Activated CD8-positive, alpha-beta memory T cell treated with anti-CD3 and anti-CD28 coated beads for 4 hours (primary cell): ENCODE measurements at places on chromosomes 16 and 17.

DNA sequence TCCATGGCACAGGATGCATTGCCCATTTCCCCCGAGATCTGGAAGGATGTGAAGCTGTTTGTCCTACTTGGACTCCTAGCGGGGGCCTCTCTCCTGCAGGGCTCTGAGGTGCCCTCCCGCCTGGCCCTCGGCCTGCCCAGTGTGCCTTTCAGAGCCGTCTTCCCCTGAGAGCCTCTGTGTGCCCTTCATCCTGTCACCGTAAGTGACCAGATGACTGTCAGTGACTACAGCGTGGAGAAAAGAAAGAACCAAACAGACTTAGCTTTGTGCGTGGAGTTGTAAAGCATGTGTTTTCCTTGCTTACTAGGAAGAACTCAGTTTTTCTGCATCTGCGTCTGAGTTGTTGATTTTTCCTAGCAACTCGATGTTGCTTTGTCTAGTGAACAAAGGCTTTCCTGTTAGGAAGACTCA lies 56.1 kb downstream of the BANP start:
- no peak for DNase-seq

GRCh38 chr17:78037280-78037679 lies 78.8 kb downstream of the TNRC6C start:
- DNase-seq: no peak

GRCh38 chr16:69867784-69868560 lies 83.2 kb upstream of the CLEC18A start:
- DNase-seq: no peak

- no peak for DNase-seq
Observed at GRCh38 chr16:3235856-3236669, 1.1 kb upstream of the ZNF200 start.

DNA sequence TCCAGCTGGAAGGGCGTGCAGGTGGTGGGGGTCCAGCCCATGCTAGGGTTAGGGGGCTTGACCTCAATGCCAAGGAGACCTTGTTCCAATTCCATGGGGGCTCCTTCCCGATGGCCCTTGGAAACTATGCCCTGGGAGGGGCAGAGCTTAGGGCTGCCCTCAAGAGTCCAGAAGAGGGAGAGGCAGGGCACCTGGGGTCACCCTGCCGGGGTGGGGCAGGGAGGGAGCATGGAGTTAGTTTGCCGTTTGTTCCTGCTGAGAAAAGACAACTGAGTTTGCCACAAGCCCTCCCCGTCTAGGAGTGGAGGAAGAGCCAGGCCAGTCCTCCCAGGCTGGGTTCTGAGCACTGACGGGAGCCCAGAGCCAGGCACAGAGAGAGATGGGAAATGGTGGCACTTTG lies 21.4 kb downstream of the MMP15 start:
- DNase-seq: no peak

DNA sequence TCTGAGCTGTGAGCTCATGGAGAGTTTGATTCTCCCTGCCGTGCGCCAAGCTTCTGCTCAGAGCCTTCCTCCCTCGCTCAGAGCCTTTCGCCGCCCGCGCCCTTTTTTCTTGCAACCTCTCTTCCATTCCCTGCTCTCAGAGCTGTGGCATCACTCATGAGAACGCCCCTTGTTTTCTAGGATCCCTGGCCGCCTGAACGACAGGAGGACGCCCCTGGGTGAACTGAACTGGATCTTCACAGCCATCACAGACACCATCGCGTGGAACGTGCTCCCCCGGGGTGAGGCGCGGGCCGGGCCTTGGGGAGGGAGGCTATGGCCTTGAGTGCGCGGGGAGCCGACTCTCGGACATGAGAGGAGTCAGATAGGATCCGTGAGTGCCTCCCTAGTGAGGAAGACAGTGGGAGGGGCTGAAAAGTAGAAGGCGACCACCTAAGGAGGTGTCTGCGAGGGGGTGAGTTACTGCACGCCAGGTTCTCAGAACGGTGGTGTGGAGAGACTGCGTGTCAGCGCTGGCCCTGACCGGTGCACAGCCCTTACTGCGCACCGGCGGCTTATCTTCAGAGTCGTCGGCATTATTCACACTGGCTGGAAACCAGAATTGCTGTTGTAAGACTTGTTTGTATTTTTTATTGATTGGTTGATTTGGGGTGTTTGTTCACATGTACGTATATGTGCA lies 169.5 kb upstream of the CHMP6 start:
- no peak for DNase-seq

DNA sequence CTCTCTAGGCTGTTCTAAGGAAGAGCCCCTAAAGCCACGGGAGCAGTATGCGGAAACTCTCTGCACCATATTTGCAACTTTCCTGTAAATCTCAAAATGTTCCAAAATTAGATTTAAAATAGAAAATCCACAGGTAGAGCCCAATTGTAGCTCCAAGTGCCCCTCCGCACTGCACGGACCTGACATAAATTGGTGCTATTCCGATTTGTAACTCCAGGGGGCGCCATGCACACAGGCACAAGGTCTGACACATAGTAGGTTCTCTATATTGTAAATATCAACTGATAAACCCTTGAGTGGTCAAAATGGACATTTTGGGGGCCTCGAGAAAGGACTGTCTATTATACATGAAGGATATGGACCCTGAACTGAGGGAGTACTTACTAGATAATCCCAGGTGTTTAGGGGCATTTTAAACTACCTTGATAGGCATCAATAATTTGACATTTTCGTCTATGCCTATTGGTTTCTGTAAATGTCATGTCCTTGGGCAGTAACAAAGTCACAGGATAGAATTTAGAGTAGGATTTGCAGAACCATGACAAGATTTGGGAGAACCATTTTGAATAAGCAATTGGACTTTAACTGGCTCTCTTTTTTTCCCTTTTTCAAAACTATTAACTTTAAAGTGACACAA lies 36.6 kb upstream of the TMEM132E start:
- DNase-seq: peak; percentile 13

- DNase-seq: no peak
Observed at GRCh38 chr17:28404007-28404406, 2.0 kb downstream of the SLC46A1 start.

DNA sequence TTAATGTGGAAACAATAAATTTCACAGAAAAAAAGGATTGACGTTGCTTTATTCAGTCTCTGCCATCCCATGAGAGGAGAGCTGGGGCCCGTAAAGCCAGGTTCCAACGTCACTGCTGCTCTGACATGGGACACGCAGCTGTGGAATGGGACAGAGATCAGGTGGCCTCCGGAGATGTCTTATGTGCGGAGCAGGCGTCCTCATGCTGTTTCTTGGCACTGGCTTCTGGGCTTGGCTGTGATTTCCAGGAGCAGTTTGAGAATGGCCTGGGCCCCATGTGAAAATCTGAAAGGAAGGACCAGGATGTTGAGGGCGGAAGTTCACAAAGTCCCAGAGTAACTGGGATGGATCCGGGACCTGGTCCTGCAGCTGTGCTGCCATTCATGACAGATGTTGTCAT lies 32.4 kb downstream of the NDEL1 start:
- no peak for DNase-seq

DNA sequence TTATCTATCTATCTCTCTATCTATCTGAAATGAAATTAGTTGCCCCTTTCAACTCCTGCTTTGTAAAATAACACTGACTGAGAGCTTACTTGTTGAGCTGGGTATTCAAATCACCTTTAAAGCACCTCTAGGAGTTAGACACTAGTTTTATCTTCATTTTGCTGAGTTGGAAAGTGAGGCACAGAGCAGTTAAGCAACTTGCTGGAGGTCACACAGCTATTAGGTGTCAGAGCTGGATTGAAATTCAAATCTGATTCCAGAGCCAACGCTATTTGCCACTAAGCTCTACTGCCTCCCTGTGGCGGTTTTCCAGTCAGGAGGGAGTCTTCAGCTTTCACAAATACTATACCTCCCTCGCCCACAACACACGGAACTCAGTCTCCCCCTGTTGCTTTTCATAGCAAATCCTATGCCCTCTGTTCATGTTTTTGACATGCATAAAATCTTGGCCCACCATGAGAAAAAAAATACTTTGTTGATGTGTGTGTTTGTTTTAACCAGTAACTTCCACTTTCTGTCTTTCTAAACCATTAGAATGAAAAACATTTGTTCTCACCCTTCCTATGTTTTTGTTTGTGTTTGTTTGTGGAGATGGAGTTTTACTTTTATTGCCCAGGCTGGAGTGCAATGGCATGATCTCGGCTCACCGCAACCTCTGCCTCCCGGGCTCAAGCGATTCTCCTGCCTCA lies 74.8 kb upstream of the SMURF2 start:
- no peak for DNase-seq

DNA sequence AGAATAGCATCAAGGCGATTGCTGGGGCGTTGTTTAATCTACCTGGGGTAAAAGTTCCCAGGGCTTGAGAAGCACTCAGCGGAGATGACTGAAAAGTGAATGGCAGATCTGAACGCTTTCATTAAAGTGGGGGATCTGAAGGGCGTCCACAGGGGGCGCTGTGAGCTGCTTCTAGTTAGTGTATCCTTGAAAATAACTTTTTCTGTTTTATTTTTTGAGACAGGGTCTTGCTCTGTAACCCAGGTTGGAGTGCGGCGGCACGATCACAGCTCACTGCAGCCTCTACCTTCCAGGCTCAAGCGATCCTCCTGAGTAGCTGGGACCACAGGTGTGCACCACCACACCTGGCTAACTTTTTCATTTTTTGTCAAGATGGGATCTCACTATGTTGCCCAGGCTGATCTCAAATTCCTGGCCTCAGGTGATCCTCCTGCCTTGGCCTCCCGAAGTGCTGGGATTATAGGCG lies 360.4 kb downstream of the SEC14L1 start:
- DNase-seq: no peak

GRCh38 chr17:78781104-78781892 lies 775 bp downstream of the CYTH1 start:
- no peak for DNase-seq

- DNase-seq: no peak
Observed at GRCh38 chr16:23611936-23612335, 15.8 kb upstream of the NDUFAB1 start.

GRCh38 chr17:82424863-82425159 lies 6.4 kb upstream of the OGFOD3 start:
- no peak for DNase-seq

- DNase-seq: no peak
Observed at GRCh38 chr17:60960398-60961065, 282.9 kb downstream of the BCAS3 start.

- no peak for DNase-seq
Observed at GRCh38 chr17:68849673-68850610, 105.2 kb downstream of the ABCA8 start.

DNA sequence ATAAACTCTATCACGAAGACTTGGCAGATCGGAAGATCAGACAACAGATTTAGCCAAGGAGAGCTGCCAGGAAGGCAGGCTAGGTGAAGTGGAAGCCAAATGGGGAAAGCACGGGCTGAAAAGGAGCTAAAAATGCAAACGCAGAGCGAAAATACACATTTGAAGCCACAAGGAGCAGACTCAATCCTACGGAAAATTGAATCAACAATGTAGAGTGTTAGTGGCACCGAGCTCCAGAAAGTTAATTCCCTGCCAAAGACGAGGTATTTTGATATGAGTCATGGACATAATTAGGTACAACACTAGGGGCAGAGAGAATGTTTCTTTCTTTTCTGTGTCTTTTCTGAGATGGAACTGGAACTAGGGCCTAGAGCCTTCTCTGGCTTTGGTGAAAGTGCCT lies 20.7 kb downstream of the GSG1L start:
- no peak for DNase-seq

- DNase-seq: no peak
Observed at GRCh38 chr16:49696414-49697101, 159.4 kb downstream of the ZNF423 start.

DNA sequence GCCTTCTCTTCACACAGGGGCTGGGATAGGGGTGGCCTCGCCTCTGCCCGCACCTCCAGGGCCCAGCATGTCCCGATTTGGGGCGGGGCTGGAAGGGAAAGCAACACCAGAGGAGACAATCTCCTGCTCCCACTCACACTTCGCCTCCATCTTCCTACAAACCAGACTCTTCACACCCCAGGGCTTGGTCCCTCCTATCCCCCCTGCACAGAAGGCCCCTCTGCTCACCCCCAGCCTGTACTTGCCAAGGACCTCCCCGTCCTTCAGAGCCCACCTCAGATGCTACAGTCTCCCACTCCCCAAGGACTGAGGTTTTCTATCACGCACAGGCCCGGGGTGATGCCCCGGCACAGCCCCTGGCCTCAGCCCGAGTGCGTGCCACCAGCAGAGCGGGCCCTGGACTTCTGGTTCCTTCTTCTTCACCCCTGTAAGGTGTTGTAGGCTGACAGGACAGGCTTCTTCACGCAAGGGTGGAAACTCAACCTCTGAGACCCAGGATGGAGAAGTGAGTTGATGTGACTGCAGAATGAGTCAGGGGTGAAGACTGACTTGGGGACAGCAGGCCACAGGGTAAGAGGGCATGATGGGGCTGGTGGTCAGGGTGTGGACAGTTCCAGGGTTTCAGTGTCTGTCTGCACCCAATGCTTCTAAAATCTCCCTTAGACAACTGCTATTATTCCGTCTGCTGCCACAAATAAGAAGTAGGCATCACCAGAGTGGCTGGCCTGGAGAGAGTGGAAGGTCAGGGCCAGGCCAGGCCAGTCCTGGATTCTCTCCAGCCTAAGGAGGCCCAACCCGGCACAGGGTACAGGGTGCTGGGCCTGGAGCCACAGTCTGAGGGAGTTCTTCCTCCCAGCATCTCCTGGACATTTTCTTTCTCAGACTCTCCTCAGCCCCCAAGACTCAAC lies 2.5 kb downstream of the ITGAE start:
- DNase-seq: no peak
